ENCODE measurements at places on chromosomes 12 and 14.

DNA sequence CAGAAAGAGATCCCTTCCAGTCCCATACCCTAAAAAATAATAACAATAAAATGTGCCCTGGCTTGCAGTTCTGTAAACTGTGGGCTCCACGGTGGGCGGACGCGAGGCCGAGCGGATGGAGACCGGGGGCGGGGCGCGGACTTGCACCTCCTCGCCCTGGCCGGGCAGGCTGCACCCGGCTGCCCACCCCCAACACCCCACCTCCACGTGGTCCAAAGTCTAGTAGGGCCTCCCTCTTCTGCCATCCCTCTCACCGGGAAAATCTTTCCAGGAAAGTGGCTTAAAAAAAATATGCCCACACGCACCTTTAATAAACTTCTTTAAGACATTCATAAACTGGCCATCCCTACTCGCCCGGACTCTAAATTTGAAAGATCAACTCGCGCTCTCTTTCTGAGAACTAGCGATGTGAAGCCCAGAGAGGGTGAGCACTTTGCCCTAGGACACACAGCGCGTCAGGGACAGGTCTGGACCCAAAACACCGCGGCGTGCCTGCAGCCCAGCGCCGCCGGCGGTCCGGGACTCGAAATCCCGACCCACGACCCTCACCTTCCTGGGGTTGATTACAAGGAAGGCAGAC lies 1.9 kb upstream of the BCL11B start:
- DNase-seq = no peak

- DNase-seq = no peak
Measured at GRCh38 chr12:108318472-108319275, 20.4 kb downstream of the CMKLR1 start.

- peak; percentile 15 for DNase-seq
Measured at GRCh38 chr14:30005114-30005808, 77.6 kb upstream of the PRKD1 start.

DNA sequence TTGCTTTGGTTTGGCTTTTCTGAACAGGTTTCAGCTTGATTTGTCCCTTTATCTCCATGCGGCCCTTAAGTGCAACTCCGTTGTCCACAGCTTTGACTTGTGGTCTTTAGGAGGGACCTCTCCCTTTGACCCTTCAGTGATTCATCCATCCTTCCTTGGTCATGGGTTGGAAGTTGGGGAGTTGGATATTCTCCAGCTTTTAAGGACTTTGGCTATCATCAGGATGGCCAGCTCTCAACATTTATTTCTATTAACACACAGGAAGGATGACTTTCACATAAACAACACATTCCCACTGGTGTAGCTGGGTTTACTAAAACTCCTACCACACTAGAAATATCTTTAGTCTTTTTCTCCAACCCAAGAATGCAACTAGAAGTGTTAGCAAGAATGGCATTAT lies 50.9 kb upstream of the E2F7 start:
- no peak for DNase-seq

DNA sequence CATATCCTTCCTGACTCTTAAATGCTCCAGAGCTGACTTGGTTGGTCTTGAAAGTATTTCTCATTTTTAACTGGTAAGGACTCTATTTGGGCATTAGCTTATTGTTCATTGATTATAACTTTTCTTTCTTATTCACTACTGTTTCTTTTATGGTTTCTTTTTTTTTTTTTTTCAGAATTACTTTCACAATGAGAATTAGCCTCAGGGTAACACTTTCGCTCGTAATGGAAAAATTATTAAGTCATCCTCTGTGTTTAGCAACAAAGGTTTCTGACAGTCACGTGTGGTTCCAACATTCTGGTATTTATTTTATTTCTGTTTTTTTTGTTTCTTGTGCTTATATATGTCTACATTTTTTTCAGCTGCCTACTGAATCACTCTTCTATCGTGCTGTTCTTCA lies 80.0 kb downstream of the METTL25 start:
- no peak for DNase-seq

GRCh38 chr12:10722502-10722904 lies 620 bp downstream of the YBX3 start:
- DNase-seq = no peak

- no peak for DNase-seq
Measured at GRCh38 chr12:127239781-127240180, 1027.2 kb upstream of the TMEM132C start.

- DNase-seq = no peak
Measured at GRCh38 chr12:76685246-76685678, 78.7 kb upstream of the ZDHHC17 start.

DNA sequence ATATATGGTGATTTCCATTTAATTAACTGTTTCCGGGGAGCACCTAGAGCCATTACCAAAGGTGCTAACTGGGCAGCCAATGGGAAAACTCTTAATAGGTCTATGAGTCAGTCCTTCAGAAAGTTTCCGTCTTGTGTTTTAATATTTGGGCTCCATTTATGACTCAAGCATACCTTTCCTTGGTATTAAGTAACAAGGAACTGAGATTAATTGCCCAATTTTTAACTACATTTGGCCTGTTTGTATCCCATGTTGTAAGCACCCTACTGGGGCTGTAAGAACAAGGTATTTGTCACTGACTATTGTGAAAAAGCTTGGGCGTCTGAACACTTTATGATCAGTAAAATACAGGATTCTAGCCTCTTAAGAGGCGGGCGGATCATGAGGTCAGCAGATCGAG lies 62.8 kb upstream of the FOXN3 start:
- no peak for DNase-seq

- no peak for DNase-seq
Measured at GRCh38 chr12:76152181-76152807, 67.8 kb upstream of the NAP1L1 start.

DNA sequence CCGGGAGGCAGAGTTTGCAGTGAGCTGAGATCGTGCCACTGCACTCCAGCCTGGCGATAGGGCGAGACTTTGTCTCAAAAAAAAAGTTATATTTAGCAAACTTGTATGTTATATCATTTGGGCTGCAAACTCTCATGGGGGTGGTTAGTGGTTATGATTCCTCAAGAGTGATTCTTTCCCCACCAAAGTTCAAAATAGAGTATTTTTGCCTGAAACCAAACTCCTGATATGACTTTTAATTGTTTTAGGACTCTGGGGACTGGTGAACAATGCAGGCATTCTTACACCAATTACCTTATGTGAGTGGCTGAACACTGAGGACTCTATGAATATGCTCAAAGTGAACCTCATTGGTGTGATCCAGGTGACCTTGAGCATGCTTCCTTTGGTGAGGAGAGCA lies 18.6 kb downstream of the HSD17B6 start:
- DNase-seq = no peak

- no peak for DNase-seq
Measured at GRCh38 chr14:68264260-68264569, 444.6 kb downstream of the RAD51B start.

DNA sequence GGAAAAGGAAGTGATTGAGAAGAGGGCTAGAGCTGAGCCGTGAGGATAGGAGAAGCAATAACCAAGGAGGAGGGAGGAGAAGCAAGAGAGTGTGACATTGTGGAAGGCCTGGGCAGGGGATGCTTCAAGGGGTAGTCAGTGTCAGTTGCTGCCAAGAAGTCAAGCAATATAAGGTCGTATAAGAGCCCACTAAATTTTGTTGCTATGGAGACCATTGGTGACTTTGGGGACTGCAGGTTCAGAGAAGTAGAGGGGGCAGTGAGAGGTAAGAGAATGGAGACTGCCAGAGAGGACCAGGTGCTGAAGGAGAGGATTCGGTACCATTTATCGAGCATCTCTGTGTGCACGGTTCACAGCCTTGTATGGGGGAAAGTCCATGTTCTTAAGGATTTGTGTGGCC lies 3.1 kb upstream of the ATXN3 start:
- no peak for DNase-seq

DNA sequence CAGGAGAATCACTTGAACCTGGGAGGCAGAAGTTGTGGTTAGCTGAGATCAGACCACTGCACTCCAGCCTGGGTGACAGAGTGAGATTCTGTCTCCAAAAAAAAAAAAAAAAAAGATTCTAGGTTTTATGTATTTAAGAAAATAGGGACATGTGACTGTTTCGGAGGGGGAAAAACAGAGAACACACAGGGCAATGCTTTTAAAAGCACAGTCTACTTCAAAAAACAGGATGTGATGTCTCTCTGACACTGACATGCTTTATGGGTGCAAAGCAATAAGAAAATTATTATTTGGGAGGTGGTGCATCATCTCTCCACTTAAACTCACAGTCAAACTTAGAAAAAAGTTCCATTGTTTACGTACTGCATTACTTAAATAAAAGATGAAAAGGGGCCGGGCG lies 28.7 kb downstream of the CLIP1 start:
- DNase-seq = no peak
